Stimulated activated CD8-positive, alpha-beta memory T cell treated with anti-CD3 and anti-CD28 coated beads, Interleukin-2, amount 100 ng/mL, for 1 hour (primary cell): ENCODE measurements at places on chromosomes 4 and X.

DNA sequence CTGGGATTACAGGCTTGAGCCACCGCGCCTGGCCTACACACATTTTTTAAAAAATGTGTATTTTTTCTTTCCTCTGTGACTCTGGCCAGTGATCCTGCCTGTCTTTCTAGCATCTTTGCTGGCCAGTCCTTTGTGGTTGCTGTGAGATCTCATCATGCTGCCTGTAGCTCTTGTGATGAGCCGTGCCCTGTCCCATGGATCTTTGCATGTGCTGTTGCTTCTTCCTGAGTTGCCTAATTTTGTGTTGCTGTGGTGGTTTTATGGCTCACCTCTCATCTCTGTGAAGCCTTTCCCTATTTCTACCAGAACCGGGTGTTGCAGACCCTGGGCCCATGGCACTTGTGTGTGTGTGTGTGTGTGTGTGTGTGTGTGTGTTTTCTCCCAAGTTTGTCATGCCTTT lies 8.3 kb downstream of the NSD2 start:
- no peak for DNase-seq

GRCh38 chrX:56795309-56795868 lies 66.3 kb downstream of the NBDY start:
- DNase-seq: no peak

DNA sequence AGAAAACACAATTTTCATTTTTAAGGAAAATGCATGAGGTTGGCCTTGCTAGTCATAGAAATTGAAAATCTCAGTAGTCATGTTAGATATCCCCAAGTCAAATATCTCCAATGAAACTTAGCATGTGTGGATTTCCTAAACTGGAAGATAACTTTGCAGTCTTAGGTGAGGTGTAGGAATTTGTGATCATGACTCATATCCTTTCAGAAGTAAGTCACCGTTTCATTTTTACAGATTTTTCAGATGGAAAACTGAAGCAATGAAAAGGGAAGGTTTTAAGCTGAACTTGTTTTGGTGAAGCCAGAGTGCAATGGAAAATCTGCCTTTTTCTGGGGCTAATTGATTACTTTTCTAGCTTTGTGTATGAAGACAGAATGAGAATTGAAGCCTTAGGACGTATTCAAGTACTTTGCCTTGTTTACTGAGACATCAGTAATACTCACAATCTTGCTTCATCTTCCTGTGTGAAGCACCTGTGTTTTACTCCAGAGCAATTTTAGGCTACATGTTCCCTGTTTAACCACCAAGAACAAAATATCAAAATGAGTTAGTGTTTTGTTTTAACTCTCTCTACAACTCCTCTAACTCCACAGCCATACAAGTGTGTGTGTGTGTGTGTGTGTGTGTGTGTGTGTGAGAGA lies 1662.8 kb upstream of the ADGRL3 start:
- DNase-seq: no peak

GRCh38 chrX:119618439-119618838 lies 12.2 kb upstream of the NKRF start:
- no peak for DNase-seq

- no peak for DNase-seq
Observed at GRCh38 chrX:54926978-54927377, 6.4 kb downstream of the TRO start.

- DNase-seq: no peak
Observed at GRCh38 chr4:185637163-185637875, 102.0 kb upstream of the PDLIM3 start.

DNA sequence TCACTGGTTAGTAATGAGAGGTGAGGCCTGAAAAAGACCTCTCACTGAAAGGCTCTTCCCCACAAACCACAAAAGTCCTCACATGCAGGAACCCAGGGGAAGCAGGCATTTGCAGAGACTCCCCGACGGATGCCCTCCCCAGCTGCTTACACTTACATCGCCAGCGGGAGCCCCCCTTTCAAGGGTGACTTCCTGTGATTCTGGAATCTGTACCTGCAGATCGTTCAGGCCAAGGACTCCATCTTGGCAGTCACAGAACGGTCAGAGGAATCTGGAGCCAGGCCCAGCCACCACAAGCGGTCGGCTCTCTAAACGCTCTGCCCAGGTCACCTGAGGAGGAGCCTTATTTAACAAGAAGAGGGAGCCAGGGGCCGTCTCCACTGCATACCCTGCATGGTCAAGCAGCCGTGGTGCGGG lies 71.3 kb upstream of the STS start:
- DNase-seq: no peak

- no peak for DNase-seq
Observed at GRCh38 chr4:10034136-10034535, 12.8 kb upstream of the SLC2A9 start.

- DNase-seq: no peak
Observed at GRCh38 chr4:148376151-148376550, 66.1 kb downstream of the NR3C2 start.

GRCh38 chr4:79983431-79983830 lies 89.6 kb downstream of the ANTXR2 start:
- DNase-seq: no peak

DNA sequence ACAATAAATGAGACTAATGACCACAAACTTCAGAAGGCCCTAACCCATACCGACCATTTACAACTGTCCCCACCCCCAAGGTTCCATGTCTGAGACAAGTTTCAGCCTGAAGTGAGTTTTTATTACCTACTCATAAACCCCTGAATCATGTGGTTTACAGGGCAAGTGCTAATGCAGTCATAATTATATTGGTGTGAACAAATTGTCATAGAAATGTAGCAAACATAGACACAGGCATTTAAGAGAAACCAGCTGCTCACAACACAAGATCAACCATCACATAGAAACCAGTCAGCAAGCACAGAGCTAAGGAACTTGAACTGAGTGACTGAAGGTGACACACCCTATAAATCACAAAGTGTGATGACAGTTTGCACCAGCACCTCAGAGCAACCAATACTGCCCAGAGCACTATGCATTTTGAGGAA lies 173.8 kb upstream of the MID1 start:
- DNase-seq: no peak

DNA sequence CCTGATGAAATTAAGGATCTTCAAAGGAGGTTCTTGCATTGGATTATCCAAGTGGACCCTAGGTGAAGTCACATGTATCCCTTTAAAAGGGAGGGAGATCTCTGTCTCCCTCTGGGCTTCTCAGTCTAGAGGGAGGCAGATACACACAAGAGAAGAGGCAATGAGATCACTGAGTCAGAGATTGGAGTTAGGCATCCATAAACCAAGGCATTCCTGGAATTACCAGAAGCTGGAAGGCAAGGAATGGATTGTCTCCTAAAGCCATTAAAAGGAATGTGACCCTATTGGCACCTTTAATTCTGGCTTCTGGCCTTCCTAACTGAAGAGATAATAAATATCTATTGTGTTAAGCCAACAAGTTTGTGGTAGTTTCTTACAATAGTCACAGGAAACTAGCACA lies 383.2 kb downstream of the PACRGL start:
- DNase-seq: no peak

DNA sequence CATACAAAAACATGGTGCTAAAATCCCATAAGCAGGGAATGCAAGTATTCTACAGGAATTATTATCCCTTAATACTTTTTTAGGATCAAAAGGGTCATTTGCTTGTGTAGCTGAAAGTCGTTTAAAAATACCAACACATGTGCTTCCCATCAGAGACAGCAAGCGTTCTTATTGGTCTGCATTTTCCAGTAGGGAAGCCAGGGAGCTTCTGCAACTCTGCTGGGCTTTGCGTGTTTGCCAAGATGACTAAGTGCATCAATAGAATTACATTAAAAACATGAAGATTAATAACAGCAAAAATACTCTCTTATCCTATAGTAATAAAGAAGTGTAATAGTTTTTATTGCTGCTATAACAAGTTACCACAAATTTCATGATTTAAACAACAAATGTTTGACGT lies 111.2 kb downstream of the QDPR start:
- no peak for DNase-seq

DNA sequence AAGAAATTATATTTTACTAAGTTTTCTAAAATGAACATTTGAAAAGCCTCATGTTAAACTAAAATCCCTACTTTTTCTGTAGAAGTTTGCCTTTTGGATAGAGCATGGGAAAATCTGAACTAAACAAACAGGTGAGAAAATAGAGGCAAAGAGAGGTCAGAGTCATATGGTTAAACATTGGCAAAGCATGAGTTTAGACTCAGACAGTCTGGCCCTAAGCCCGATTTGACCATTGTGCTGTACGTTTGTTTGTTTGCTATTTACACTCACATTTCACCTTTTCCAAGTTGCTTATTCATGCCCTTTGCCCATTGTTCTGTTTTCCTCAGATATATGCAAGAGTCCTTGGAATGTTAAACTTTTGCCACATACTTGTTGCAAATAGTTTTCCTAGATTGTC lies 85.4 kb downstream of the TIGD2 start:
- no peak for DNase-seq

GRCh38 chrX:42577936-42578470 lies 200.0 kb downstream of the PPP1R2C start:
- no peak for DNase-seq

DNA sequence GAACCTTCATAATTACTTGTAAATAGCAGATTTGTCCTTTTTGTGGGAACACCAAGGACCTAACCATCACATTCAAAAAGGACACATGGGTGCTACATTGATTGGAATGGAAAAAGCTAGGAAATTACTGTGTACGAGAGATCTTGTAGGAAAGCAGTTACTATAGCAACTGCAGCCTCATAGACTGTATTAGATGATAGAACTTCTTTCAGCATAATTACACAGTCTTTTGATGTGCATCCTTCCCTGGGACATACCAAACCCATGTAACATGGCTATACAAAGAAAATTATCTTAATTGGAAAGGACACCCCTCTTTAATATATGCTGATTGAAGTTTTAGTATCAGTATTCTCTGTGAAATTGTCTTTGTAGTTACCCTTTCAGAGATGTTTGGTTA lies 130.7 kb upstream of the CTSO start:
- DNase-seq: no peak

DNA sequence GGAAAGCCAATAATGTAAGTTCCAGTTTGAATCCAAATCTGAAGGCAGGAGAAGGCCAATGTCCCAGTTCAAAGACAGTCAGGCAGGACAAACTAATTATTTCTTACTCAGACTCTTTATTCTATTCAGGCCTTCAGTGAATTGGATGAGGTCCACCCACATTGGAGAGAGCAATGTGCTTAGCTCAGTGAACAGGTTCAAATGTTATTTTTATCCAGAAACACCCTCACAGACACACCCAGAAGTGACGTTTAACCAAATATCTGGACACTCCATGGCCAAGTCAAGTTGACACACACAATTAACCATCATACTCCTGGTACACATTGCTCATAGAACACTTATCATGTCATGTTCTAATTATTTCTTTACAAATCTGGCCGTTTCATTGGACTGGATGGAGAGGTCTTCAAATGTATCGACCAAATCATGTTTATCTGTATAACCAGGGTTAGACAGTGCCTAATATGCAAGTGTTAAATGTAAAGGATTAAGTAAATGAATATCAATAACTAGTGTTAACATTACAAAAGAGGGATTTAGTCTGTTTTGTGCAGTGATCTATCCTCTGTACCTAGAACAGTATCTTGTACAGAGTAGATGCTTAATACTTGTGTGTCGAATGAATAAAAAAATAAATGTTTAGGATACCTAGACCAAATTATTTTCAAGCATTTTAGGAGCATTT lies 27.1 kb upstream of the XK start:
- DNase-seq: no peak

GRCh38 chr4:141309874-141310273 lies 89.2 kb downstream of the ZNF330 start:
- no peak for DNase-seq

- no peak for DNase-seq
Observed at GRCh38 chr4:172660251-172660650, 508.4 kb upstream of the GALNT7 start.

DNA sequence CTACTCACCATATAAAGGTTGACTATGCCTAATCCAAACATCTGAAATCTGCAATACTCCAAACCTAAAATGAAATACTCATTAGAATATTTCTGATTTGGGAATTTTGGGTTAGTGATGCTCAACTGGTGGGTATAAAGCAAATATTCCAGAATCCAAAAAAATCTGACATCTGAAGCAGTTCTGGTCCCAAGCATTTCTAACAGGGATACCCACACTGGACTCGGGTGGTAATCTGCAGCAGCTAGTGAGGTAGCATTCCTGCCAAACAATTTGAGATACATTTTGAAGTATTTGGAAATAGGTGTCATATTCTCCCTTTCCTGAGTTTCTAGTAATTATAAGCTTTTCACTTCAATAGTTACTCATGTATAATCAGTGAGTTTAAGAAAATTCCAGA lies 49.6 kb upstream of the RPA4 start:
- DNase-seq: no peak

DNA sequence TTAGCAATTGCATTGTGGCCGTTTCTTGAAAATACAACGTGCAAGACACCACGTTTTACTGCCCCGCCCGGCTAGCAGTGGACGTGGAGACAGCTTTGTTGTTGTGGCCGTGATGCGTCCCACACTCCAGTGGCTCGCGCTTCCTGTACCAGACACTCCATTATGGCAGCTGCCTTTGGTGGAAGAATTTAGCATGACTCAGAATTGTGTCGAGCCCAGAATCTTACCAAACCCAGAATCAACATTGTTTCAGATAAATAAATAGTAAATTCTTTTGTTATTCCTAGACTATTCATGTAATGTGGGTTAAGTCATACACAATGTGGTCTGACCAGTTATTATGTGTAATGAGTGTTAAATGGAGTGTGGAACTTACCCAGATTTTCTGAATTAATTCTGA lies 25.3 kb upstream of the S100P start:
- no peak for DNase-seq

DNA sequence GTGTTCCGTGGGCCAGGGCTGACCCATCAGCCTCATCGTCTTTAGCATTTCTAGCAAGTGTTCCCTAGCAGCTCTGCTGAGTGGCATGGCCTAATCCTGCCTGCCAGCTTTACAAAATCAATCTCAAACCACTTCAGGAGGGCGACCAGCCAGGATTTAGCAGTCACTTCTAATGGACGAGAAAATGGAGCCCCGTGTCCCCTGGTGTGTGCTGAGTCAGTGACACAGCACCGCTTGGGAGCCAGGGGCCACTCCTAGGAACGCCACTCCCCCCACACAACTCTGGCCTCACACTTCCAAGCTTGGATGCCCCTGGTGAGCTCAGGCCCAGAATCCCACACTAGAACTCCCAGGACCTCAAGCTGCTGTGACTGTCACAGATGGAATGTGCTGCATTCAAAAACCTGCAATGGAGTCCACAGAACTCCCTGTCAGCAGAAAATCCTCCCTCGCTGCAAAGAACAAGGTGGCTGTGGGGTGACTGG lies 311.2 kb upstream of the GATB start:
- no peak for DNase-seq
